ENCODE measurements at places on chromosomes 4 and X.

- DNase-seq: no peak
These were observed 139.6 kb downstream of the CRLF2 start for GRCh38 chrX:1072637-1073377.

DNA sequence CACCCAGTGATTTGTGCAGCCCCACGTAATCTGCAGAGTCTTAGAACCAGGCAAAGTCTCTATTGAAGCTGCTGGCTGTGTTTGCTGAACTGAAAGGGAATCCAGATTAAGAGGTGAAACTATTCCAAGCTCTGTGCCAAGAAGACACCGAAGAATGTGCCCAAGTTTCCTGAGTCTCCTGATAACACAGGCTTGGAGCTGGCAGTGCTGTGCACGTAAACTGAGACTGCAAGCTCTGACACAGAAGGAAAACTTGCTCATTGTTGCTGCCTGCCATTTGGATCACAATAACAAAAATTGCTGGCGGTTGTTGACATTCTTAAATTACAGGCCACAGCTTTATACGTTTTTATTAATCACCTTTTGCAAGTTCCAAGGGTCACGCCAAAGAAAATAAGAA, 60.2 kb upstream of the VCX3B start:
- no peak for DNase-seq

DNA sequence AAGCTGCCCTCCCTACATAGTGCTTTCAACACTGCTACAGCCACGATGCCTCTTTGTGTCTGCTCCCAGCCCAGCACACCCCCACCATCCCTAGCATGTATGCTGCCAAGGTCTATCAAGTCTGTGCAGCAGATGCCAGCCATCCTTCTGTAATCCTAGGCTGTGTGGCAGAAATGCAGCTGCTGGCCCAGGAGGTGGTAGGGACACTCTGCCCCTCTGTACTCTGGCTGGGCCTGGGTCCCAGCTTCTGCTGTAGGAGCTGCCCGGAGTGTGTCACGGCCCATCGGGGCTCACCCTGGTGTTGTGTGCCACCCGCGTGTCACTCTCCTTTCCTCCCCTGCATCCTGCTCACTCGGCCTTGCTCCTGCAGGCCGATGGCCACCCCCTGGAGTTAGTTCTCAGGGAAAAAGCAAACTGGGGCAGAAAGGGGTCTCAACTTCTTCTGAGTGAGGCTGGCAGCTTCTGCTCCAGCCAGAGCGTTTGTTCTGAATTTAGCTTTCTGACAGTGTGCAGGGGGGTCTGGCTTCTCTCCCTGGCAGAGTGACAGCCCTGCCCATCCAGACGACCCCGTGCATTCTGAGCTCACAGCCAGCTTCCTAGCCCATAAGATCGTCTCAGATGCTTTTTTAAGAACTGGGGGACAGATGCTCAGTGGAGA, 22.7 kb downstream of the PSAPL1 start:
- no peak for DNase-seq

- DNase-seq: peak; percentile 6
These were observed 5.2 kb downstream of the YIPF6 start for GRCh38 chrX:68503836-68504636.

GRCh38 chr4:42515156-42515884, 118.0 kb downstream of the SHISA3 start:
- no peak for DNase-seq

DNA sequence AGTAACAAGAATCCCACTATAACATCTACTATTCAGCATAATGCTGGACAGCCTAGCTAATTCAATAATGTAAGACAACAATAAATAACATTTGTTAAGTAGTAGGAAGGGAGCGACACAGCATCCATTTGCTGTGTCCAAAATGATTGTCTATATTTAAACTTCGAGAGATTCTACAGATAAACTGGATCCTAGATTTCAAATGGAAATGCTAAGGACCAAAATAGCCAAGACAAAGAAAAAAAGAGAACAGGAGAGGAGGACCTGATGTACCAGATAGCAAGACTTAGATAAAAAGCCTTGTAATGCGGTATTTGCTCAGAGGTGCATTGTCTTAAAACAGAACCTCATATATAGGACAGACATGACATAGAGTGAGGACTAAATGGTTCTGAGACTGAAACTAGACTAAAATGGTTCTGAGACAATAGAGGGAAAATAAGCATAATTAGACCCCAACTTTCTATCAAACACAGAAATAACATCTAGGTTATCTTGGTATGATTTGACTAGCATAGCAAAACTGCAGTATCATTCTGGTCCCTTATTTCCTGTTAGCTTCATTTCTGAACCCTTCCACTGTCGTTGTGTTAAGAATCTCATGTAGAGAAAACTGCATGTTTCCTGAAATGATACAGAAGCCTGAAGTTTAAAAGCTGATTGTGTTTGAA, 3.8 kb downstream of the HPGDS start:
- no peak for DNase-seq

GRCh38 chr4:52560844-52561280, 98.2 kb downstream of the USP46 start:
- no peak for DNase-seq

DNA sequence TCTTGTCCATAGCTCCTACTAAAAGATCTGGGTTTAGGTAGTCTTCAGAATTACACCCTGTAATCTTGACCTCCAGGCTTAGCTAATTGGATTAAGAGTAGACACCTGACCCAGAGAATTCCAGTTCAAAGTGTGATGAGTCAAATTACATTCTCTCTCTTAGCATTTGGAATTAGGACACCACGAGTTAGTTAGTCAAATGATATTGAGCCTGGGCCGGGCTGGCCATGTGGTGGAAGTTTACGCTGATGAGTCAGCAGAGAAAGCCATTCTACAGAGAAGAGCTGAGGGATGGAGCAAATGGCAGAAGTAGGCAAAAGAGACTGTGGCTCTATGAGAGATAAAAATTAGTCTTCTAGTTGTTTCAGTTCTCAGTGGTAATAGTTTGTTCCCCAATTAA, 31.1 kb downstream of the CEP44 start:
- DNase-seq: no peak

GRCh38 chr4:77505275-77505957, 100.2 kb upstream of the CXCL13 start:
- DNase-seq: no peak

DNA sequence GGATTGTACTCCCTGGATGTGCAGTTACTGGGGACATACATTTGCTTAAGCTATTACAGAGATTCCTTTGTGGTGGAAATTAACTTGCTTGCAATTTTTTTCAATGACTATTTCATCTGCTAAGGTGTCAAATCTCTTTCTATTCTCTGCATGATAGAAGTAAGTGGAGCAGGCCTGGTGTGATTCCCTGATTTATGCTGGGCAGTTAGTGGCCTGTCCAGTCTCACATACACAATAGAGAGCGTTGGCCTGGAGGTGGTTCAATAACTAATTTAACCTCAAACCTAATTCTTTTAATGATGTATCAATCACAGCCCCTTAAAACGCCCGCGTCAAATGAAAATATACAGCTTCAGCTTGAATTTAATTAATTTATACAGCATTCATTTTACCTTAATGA, 28.5 kb downstream of the VCX3A start:
- no peak for DNase-seq

- no peak for DNase-seq
These were observed 14.0 kb upstream of the XPNPEP2 start for GRCh38 chrX:129724754-129725153.

All from activated naive CD8-positive, alpha-beta T cell treated with anti-CD3 and anti-CD28 coated beads, Interleukin-2, amount 50 U/mL, for 16 hours (primary cell).